ENCODE measurements at places on chromosomes 11 and 22. TPM values are rescaled to one million over a fixed set of nuclear protein-coding genes. Genes with fewer than 3 reads are reported as not detected.

DNA sequence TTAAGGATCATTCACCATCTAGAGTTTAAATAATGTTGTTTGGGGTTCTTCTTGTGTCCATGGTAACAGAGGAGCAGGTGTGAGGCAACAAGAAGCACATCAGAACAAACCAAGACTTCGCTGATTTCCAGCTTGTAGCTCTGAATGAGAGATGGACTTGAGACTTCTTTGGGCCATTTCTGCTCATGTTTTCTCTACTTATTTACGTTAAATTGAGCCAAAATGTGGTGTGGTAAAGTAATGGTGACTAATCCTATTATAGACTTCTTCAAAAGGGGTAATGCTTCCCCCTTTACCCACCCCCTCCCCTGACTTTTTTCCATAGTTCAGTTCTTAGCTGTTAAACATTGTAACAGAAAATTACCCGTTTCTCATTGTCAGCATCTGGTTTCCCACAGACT is 65.2 kb downstream of the CSTPP1 start:
- no peak overlapping the region for H3K4me3 ChIP-seq
- DNase-seq = no peak
- no peaks in the 10 kb centered on the region for H3K27me3 ChIP-seq
- H3K36me3 ChIP-seq = no peaks in the 10 kb centered on the region
- H3K4me1 ChIP-seq = no peaks in the 10 kb centered on the region

- no peaks in the 10 kb centered on the region for H3K36me3 ChIP-seq
- DNase-seq = peak; percentile 34
- no peak overlapping the region for H3K4me3 ChIP-seq
- H3K4me1 ChIP-seq = peaks cover 17% of the 10 kb centered on the region
- no peak overlapping the region for H3K27ac ChIP-seq
These were observed 26.6 kb upstream of the SCN3B start for GRCh38 chr11:123681030-123681429.

Gene NLRP10
- total RNA-seq = not detected

Gene PISD
- 48.1 TPM for total RNA-seq

Data from CD8-positive, alpha-beta memory T cell (primary cell).